ENCODE measurements at places on chromosomes 2 and 18.

GRCh38 chr2:195313962-195314361 is 343.1 kb upstream of the SLC39A10 start:
- no peak for DNase-seq

- DNase-seq, result no peak
These were observed 241.7 kb upstream of the HDAC4 start for GRCh38 chr2:239642406-239643004.

DNA sequence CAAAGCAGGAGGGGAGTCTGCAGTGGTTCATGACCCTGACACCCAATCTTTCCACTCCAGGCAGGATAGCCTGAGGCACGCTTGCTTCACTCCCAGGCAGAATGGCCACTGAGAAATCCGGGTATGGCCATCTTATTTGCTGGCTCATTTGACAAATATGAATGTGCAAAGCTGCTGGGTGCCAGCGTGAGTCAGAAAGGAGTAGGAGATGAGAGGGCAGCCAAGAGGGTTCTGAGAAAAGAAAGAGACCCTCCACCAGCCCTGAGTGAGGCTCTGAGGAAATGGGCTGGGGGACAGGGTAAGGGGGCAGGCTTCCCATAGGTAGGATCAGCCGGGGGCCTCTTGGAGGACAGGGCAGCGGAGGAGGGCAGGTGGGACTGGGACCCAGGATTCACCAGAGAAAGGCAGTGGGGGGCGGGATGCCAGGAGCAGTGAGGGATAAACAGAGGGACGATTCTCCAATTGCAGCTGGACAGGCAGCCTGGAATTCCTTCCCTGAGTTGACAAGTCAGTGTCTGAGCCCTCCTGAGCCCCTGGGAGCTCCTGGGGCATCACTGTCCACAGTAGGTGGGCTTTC is 15.2 kb downstream of the RAMP1 start:
- no peak for DNase-seq

GRCh38 chr2:143694335-143694734 is 565.1 kb downstream of the ARHGAP15 start:
- no peak for DNase-seq

DNA sequence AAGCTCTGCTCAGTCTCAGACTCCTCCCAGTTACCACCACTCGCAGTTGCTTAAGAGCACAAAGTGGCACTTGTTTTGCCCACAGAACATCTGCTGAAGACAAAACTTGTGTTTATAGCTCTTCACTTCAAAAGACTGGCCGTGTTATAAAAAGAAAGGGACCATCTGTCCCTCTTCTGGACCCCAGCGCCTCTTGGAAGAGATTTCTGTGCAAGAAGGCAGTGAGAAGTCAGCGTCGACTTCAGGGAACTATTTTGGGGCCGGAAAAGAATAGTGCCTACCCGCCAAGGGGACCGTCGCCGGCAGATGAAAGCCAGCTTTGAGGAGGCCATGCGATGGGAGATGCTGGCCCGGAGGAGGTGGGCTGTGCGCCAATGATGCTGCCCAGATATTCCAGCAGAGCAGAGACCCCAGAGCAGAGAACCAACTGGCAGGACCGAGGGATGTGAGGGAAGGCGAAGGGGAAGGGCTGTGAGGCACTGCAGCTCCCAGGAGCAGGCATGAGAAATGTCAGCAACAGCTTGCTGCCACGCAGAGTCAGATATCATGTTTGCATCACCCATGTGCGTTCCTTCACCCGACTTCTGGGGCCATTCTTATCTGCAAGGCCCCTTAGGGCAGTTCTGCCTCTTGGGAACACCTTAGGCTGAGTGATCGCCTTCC is 270.9 kb downstream of the ATAD2B start:
- no peak for DNase-seq

- DNase-seq, result no peak
These were observed 51.9 kb downstream of the ASAP2 start for GRCh38 chr2:9258501-9258900.

- DNase-seq, result peak; percentile 43
These were observed 41.1 kb upstream of the NAB1 start for GRCh38 chr2:190607657-190608357.

GRCh38 chr2:102080451-102081242 is 61.9 kb upstream of the IL1R1 start:
- DNase-seq, result no peak

DNA sequence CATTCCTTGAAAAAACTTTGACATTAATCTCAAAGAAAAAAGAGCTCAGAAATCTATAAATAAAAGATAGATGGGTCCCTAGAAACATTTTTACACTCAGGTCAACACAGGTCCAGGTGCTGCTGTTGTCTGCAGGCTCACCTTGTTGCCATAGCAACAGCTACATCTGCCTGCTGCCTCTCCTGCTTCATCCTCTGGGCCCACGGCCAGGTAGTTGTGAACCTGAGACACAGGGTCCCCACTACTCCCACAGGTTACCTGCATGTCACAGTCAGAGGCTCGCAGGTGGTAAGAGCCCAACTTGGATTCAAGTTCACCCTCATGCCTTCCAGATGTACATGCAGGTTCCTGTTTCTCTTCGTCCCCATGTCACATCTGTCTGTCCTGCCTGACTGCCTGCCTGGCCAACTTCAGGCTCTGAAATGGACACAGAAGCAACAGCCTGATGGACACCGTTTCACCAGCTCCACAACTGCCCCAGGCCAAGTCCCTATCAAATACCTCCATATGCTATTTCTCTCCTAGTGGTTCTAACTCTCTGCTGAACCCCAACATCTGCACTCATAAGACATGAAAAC is 88.3 kb upstream of the SALL3 start:
- DNase-seq, result no peak

GRCh38 chr2:186687807-186688211 is 6.1 kb upstream of the FAM171B start:
- no peak for DNase-seq

DNA sequence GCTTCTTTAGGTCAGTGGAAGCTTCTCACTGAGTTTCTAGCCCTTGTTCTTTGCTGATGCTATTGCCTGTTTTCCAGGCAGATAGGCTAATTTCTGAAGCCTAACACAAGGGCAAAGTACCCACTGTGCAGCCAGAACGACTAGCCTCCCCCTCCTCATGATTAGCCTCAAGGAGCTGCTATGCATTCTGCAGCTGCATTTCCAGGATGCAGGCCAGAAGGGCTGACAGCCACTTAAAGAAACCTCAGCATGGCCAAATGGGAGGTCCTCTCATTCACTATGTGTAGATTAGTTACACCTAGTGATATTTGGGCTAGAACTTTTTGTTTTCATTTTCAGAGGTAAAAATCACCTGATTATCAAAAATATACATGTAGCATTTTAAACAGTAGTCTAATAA is 216.0 kb downstream of the RAD51AP2 start:
- no peak for DNase-seq

DNA sequence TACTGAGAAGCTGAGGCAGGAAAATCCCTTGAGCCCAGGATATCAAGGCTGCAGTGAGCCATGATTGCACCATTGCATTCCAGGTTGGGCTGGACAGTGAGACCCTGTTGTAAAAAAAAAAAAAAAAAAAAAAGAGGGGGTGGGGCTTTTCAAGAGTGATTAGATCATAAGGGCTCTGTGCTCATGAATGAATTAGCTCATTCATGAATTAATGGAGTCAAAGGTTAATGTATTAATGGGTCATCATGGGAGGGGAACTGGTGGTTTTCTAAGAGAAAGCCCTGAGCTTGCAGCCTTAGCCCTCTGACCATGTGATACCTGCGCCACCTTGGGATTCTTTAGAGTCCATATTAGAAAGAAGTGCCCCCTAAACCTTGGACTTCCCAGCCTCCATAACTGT is 4.5 kb downstream of the SLC19A3 start:
- DNase-seq, result no peak

DNA sequence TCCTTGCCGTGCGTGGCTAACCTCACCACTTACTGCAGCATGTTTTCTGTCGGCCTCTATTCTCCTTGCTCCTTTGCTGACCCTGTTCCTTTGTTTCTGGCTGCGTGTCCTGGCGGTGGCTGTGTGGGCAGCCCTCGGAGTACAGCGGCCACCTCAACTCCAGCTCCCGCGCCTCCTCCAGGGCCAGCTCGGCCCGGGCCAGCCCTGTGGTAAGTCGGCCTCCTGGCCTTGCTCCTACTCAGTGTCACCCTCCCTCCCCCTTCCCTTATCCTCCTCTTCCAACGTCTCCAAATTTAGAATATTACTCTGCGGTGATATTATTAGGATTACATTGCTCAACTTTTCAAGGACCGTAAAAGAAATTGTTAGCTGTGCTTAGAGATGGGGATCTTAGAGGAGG is 59.5 kb upstream of the RBM44 start:
- DNase-seq, result no peak

- no peak for DNase-seq
These were observed 116.0 kb upstream of the PELI1 start for GRCh38 chr2:64260093-64260803.

DNA sequence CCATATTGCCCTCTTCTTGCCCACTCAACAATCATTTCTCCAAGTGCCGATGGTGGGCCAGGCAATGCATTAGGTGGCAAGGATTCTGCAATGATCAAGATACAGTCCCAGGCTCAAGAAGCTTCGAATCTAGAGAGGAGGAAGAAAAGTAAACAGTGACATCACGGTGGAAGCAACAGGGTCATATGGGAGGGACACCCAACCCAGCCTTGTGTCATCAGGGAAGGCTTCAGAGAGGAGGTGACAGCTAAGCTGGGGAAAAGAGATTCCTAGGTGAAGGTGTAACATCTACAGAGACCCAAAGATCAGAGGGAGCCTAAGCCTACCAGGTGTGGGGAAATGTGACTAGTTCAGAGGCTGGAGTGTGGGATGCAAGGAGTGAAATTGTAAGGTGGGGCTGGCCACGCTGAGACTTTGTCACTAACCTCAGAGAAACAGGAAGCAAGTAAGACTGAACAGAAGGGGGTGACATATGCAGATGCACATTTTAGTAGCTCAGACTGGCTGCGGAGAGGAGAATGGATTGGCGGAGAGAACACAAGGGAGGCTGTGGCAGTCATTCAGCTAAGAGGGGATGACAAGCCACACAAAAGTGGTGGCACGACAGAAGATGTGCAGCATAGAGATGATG is 104.9 kb downstream of the ANKRD44 start:
- no peak for DNase-seq

GRCh38 chr2:113058411-113058994 is 495 bp upstream of the IL36RN start:
- no peak for DNase-seq

GRCh38 chr18:79583426-79583825 is 96.2 kb upstream of the CTDP1 start:
- DNase-seq, result no peak

Measured in pons (tissue), 1 donor.